ENCODE measurements at places on chromosomes 12 and 14.

- peak; percentile 49 for DNase-seq
Measured at GRCh38 chr12:11839091-11839641, 189.7 kb downstream of the ETV6 start.

GRCh38 chr12:26823390-26823789 lies 9.6 kb downstream of the ITPR2 start:
- DNase-seq = no peak

DNA sequence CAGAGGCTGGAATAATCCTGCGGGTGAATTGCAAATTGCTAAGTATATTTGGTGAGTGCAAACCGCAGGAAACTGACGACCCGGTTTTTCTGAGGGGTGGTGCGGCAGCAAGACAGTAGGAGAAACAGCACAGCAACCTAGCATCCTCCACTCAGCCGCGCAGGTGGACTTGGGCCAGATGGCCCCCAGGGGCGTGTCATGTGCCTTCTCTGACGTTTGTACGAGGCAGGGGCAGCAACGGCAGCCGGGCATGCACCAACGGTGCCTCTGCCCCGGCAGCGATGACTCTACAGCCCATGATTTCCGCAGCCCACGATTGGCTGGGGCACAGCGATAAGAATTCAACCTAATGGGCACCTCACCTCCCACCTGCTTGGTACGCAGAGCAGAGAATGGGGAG lies 11.1 kb upstream of the CLEC2A start:
- DNase-seq = peak; percentile 74

DNA sequence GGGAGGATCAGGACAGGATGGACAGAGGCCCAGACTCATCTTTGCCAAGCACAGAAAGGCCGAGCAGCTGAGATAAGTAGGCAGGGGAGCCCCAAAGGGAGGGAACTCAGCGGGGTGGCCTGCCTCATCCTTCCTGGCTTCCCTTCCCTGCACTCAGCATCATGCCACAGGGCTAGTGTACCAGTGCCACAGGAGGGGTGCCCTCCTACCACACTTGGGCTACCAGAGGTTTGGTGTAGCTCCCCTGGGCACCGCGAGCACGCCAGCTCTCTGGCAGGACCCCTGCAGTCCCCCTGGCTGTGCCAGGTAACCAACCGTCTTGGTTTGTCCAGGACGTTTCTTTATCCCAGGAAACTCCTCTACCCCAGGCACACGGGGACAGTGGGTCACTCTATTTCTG lies 123.5 kb downstream of the ESRRB start:
- no peak for DNase-seq

- peak; percentile 79 for DNase-seq
Measured at GRCh38 chr12:4215229-4216186, 58.1 kb upstream of the CCND2 start.

GRCh38 chr12:123078120-123078465 lies 72.8 kb downstream of the PITPNM2 start:
- no peak for DNase-seq

- DNase-seq = no peak
Measured at GRCh38 chr14:23121361-23121771, 2.3 kb upstream of the CEBPE start.
